Naive thymus-derived CD8-positive, alpha-beta T cell (primary cell): ENCODE measurements at places on chromosomes 5 and 9. TPM values are rescaled to one million over a fixed set of nuclear protein-coding genes. Genes with fewer than 3 reads are reported as not detected.

The EXOC3 gene
- total RNA-seq, result 99.5 TPM

The PCDHB12 gene
- total RNA-seq, result not detected

The STKLD1 gene
- total RNA-seq, result 1.3 TPM

The TGFBI gene
- total RNA-seq, result 8.9 TPM

The ELOVL7 gene
- not detected for total RNA-seq

The OSMR gene
- not detected for total RNA-seq

The ZNF454 gene
- total RNA-seq, result 0.49 TPM

The OCLN gene
- 4.7 TPM for total RNA-seq

The ECSCR gene
- not detected for total RNA-seq

The ZNF618 gene
- total RNA-seq, result 0.68 TPM

The C5orf58 gene
- total RNA-seq, result not detected

The ZNF483 gene
- 18.5 TPM for total RNA-seq

The TCF7 gene
- total RNA-seq, result 910 TPM

The MTX3 gene
- 33.6 TPM for total RNA-seq

The SLC46A2 gene
- not detected for total RNA-seq

The TEK gene
- not detected for total RNA-seq

The CCDC180 gene
- total RNA-seq, result 12.5 TPM

The BARX1 gene
- not detected for total RNA-seq

The CCNO gene
- total RNA-seq, result not detected

The SEMA4D gene
- total RNA-seq, result 565 TPM

The MCTP1 gene
- total RNA-seq, result 0.80 TPM

The MIER3 gene
- total RNA-seq, result 34.3 TPM

The B4GALT7 gene
- 39.3 TPM for total RNA-seq

The LEAP2 gene
- 4.7 TPM for total RNA-seq

The ADGRV1 gene
- 0.08 TPM for total RNA-seq

The ROPN1L gene
- total RNA-seq, result 0.57 TPM

The C7 gene
- not detected for total RNA-seq

The KCNMB1 gene
- not detected for total RNA-seq
